ENCODE measurements at places on chromosomes 1 and 21.
A peak's percentile ranks its signal among the peaks of the same experiment; 100 is the strongest.

- no peak for DNase-seq
These were observed 18.6 kb downstream of the ZBTB40 start for GRCh38 chr1:22470227-22470626.

GRCh38 chr21:44456214-44456914 is 1.1 kb downstream of the LRRC3 start:
- DNase-seq, result no peak

DNA sequence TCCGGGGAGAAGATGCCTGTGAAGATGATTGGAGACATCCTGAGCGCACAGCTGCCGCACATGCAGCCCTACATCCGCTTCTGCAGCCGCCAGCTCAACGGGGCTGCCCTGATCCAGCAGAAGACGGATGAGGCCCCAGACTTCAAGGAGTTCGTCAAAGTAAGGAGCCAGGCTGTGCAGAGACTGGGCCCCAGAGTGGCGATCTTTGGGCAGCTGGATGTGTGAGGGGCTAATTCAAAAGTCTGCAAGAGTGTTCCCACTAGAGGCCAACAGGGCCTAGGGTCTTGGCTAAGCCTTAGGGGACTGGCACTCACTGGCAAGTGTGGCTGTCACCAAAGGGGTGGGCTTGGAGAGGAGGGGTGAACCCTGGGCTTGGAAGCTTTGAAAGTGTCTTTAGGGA is 50.4 kb downstream of the ATP5PO start:
- no peak for DNase-seq

- DNase-seq, result no peak
These were observed 9.1 kb downstream of the CELA2A start for GRCh38 chr1:15465674-15466073.

DNA sequence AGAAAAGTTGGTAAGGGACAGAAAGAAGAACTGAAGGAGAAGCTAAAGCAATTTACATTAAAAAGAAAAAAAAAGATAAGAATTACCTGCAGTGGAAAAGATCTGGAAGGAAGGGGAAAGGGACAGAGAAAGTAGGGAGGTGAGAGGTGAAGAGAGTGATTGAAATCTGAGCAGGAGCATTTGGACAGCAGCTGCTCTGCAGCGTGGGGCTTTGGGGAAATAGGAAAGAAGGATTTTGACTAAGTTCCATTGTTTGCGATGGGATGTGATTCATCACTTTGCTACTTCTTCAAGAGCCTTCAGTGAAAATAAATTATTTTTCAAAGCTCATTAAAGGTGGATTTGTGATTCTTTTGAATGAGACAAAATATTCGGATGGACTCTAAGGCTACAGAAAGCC is 26.1 kb upstream of the NMNAT2 start:
- no peak for DNase-seq

GRCh38 chr1:150567341-150567716 is 12.1 kb downstream of the MCL1 start:
- DNase-seq, result peak; percentile 56

DNA sequence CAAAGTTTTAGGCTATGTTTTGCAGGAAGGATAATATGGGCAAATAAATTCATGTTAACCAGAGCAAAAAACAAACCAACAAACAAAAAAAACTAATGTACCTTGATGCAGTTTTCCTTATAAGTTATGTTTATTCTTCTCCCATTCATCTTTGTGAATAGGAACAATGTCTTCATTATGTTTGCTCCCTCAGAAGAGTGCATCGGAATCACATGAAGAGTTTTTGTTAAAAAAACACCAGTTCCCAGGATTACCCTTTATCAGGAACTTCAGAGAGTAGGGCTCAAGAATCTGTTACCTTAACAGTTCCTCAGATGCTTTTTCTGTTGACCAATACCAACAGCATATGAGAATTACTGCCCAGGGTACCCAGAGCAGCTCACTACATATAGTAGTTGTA is 14.6 kb upstream of the PRRC2C start:
- DNase-seq, result no peak

DNA sequence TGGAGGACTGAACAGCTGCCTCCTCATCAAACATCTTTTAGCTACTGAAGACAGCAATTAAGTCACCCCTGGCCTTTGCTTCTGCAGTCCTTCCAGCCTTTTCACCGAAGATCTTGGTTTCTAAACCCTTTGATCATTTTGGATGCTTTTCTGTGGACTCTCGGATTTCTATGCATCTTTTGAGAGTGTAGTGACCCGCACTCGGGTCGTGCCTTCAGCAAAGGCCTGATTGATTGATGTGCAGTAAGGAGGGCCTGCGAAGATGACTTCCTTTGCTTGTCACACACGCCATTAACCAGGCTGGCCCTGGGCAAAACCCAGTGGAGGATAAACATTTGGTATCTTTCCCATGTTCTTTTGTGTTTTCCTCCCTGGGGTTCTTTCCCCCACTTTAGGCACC is 157.5 kb upstream of the CD34 start:
- no peak for DNase-seq

DNA sequence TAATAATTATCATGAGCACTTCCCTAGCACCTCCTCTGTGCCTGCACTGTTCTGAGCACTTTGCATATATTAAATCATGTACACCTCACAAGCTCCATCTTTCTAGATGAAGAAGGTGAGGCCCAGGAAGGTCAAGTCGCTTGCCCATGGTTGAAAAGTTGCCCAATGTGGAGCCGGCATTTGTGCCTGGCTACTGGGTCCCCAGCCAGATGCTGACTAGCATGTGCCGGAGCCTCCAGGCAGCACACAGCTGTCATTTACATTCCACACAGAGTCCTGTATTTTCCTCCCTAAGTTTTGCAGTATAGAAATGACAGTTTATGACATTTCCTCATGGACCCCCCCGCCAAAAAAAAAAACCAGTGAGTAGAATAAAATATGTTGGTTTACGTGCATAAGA is 94.3 kb downstream of the BCAR3 start:
- no peak for DNase-seq

- DNase-seq, result peak; percentile 97
These were observed 6.3 kb upstream of the TMEM39B start for GRCh38 chr1:32066489-32066873.

- no peak for DNase-seq
These were observed 243.0 kb upstream of the LYPLAL1 start for GRCh38 chr1:218930472-218931241.

- DNase-seq, result no peak
These were observed 31.7 kb downstream of the PGM1 start for GRCh38 chr1:63624911-63625310.

- no peak for DNase-seq
These were observed 102.8 kb upstream of the WNT4 start for GRCh38 chr1:22245726-22246125.

DNA sequence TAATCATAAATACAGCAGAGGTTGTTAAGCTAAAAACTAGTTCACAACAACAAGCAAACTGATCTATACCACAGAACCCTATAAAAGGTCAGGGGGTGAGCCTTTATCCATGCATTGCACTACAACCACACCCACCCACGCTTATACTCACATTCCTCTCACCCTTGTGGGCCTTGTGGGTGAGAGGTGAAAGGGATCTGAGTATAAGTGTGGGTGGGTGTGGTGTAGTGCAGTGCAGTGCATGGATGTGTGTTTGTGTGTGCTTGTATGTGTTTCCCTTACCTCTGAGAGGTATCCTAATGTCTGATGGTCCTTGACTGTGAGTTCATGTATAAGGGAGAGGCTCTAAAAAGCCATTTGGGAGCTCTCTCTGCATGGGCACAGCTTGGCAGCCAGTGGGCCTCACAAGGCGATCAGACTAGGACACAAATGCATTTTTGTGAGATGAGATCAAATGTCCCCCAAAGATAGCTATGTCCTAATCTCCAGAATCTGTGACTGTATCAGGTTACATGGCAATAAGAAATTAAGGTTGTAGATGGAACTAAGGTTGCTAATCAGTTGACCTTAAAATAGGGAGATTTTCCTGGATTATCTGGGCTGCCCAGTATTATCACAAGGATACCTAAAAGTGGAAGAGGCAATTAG is 95.5 kb upstream of the DPT start:
- DNase-seq, result no peak

DNA sequence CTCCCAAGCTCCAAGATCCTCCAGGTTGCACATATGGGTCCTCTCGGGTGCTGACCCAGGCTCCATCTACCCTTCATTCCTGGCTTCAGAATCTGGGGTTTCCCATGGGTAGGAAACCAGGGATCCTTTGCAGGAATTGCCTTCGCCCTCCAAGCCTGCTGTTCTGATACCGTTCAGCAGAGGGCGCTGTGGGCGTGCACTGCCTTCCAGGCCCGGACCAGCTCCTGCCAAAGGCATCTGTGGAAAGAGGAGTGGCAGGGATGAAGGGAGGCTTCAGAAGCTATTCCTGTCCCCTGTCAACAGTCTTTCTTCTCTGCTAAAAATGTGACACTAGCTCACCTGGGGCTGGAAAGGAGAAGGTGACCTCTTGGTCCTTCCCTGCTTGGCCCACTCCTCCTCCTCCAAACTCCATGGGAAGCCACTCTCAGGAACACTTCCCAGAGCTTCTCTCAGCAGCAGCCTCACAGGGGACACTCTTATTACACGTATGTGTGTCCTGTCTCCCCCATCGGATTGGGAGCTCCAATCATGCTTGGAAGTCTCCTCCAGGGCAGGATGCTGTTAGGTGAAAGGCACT is 71.2 kb downstream of the VWA5B1 start:
- peak; percentile 6 for DNase-seq

DNA sequence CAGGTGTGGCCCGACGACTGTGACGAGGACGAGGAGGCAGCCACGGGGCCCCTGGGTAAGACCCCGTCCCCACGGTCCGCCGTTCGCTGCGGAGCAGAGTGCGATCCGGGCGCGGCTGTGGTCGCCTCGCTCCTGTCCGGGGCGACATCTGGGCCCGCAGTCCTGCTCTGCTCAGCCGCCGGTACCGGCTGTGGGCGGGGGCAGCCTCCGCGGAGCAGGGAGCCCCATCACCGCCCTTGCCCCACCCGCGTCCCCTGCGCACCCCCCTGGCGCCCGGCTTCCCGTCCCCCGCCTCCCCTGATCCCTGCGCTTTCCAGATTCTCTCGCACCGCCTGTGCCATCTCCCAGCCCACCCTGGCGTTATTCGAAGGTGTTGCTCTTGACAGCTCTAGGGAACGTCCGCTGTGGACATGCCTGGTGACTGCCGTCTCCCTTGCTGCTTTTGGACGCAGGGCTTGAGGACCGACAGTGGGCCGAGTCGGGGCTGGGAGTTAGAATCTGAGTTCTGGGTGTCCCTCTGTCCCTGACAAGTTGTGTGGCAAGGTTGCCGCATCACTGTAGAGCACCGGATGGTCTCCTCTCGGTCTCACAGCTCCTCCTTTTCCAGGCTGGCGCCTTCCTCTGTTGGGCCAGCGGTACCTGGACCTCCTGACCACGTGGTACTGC is 596 bp downstream of the TOR3A start:
- peak; percentile 40 for DNase-seq

DNA sequence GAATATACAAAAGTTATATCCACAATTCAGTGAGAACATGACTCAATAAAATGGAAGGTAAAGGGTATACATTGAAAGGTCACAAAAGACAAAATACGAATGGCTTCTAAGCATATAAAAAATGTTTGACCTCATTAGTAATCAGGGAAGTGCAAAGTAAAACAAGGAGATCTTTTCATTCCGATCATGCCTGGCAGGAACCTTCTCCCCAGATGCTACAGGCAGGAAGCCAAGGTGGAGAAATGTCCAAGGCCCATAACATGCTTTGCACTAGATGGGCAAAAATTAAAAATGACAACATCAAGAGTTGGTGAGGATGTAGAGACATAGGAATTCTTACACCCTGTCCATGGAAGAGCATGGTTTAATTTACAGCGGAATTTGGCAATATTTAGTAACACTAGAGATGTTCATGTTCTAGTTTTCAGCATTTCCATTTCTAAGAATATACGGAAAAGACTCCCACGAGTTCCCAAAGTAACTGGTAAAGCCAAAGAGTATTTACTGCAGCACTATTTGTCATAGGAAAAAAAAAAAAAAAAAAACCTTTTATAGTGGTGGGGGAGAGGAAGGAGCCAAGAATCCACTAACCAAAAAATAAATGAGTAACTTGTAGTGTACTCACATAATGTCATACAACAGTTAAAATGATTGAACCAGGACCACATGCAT is 184.5 kb upstream of the KAZN start:
- no peak for DNase-seq

DNA sequence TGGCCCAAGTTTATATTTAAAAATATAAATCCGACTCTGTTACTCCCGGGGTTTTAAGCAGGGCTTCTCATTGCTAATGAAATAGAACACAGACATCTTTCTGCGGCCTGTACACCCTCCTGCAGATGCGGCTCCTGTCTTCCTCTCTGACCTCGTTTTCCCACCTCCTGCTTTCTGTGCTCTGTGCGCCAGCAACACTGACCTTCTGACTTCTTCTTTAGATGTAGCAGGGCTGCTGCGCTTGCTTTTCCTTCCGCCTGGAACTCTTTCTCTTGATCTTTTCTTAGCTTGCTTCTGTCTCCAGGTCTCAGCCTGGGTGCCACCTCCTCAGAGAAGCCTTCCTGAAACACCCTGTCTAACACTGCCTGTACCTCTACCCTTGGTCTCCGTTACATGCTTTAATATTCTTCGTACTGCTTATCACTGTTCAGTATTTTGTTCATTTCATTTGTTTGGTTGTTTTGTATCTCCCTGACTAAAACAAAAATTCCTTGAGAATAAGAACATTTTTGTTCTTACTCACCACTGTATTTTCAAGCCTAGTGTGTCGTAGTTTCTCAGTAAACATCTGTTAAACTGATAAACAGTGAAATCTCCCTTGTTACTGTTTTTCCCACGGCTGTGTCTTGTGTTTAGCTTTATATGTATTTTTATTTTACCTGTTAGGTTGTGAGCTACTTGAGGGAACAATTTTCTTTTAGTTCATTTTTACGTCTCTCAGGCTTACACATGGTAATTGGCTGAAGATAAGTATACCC is 79.0 kb downstream of the ST3GAL3 start:
- DNase-seq, result no peak

- DNase-seq, result peak; percentile 4
These were observed 135.4 kb downstream of the PROX1 start for GRCh38 chr1:214123061-214123784.

DNA sequence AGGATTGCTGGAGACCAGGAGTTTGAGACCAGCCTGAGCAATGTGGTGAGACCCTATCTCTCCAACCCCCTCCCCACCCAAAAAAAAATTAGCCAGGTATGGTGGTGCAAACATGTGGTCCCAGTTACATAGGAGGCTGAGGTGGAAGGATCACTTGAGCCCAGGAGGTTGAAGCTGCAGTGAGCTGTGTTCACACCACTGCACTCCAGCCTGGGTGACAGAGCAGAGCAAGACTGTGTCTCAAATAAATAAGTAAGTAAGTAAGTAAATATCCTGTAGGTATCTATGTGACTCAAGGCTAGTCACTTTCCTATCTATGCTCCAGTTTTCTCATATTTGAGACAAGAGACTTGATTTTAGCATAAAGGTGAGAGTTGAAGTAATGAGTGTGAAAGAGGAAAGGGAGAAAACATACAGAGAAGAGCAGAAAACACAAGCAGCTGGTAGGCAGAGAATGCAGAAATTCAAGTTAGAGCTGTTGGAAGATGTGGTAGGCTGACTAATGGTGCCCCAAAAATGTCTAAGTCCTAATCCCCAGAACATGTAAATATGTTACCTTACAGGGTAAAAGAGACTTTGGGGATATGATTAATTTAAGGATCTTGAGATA is 7.5 kb downstream of the PPP1R12B start:
- no peak for DNase-seq
